Activated naive CD4-positive, alpha-beta T cell treated with anti-CD3 and anti-CD28 coated beads for 36 hours (primary cell): ENCODE measurements at places on chromosomes 6 and 20.
A peak's percentile ranks its signal among the peaks of the same experiment; 100 is the strongest.

DNA sequence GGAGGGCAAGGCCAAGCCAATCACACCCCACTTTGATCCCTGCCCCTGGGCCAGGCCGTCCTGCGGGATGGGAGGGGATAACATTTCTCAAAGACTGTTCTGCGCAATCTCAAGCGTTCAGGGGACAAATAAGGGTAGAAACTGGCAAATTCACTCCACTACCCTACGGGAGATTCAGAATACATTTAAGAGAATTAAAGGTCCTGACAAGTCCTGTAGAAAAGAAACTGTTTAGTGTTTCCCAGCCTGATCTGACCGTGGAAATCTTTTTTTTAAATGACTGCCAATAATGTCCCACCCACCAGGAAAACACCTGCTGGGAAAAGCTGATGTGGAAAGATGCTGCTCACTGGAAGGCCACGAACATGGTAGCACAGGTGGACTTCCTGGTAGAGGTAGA is 140.6 kb upstream of the RNF24 start:
- DNase-seq, result no peak

- DNase-seq, result no peak
These were observed 18.1 kb upstream of the ZBP1 start for GRCh38 chr20:57638173-57638894.

DNA sequence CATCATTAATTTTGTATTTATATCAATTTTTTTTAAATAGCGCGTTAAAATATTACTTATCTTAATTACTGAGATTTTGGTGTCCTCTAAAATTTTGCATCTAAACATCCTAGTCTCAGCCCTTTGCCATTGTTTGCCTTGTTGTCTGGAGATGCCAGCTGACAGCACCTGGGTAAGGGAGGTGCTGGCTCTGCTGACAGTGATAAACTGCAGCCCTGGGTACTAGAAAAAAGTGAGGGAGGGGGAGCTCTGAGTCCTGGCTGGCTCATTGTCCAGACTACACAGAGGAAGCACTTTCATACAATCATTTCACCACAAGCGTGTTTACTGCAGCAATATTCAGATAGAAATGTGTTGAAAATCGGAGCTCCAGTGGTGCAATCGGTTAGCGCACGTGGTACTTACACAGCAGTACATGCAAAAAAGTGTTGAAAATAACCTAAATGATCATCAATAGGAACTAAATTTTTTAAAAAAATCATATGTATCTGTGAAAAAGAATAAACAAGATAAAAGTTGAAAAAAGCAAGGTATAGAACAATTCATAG is 18.5 kb upstream of the UBR2 start:
- DNase-seq, result no peak

GRCh38 chr6:35059596-35060345 is 81.4 kb downstream of the TCP11 start:
- DNase-seq, result no peak

- DNase-seq, result no peak
These were observed 1230.3 kb upstream of the CITED2 start for GRCh38 chr6:140604786-140605185.

GRCh38 chr6:160442151-160442550 is 94.0 kb downstream of the SLC22A3 start:
- no peak for DNase-seq

- DNase-seq, result no peak
These were observed 242.6 kb upstream of the SOX4 start for GRCh38 chr6:21350926-21351325.

- DNase-seq, result no peak
These were observed 18.9 kb downstream of the KLHL31 start for GRCh38 chr6:53646606-53647005.

GRCh38 chr6:9455864-9456658 is 958.8 kb downstream of the TFAP2A start:
- DNase-seq, result no peak

DNA sequence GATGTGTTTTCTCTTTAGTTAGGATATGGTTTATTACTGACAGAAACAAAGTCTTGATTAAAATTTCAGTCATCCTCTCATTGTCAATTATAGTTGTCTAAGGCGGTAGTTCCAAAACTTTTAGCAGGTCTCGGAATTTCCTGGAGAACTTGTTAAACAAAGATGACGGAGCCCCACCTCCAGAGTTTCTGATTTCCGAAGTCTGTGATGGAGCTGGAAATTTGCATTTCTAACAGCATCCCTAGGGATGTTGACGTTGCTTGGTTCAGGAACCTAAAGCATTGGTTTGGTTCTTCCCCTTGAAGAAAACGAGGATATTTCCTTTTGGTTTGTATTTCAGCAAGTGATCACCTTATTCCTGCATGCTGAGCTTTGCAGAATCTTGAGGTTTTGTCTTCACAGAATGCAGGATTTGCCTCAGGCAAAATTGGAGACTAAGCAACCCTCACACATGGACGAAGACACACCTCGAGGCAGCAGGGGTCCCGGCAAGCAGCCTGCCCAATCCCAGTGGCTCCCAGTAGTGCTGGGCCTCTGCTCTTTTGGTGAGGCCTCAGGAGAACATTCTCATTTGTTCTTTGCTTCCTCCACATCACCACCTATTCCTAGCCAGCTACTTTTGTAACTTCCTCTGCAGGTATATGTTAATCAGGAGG is 187.1 kb upstream of the PHACTR1 start:
- no peak for DNase-seq

- no peak for DNase-seq
These were observed 23.8 kb downstream of the SLCO4A1 start for GRCh38 chr20:62665826-62666735.

- DNase-seq, result no peak
These were observed 29.0 kb upstream of the SCUBE3 start for GRCh38 chr6:35184580-35185301.

- DNase-seq, result no peak
These were observed 73.1 kb downstream of the QKI start for GRCh38 chr6:163487606-163488005.

DNA sequence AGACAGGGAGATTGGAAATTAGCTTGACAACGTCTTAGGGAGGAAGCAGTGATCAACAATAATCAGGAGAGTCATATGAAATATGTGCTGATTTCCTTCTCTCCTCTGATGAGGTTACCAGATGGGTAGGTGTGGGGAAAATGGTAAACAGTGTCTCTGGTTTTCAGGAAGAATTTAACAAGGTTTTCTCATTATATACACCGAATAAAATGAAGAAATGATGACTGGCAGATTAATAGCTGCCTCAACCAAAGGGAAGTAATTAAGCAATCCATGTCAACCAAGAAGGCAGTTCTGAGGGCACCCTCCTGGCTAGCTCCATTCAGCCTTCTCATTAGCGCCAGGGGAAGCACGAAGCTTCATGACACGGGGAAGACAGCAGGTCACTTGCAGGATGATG is 12.7 kb upstream of the RAMACL start:
- no peak for DNase-seq

- DNase-seq, result no peak
These were observed 6.9 kb downstream of the SESN1 start for GRCh38 chr6:109087661-109088264.

DNA sequence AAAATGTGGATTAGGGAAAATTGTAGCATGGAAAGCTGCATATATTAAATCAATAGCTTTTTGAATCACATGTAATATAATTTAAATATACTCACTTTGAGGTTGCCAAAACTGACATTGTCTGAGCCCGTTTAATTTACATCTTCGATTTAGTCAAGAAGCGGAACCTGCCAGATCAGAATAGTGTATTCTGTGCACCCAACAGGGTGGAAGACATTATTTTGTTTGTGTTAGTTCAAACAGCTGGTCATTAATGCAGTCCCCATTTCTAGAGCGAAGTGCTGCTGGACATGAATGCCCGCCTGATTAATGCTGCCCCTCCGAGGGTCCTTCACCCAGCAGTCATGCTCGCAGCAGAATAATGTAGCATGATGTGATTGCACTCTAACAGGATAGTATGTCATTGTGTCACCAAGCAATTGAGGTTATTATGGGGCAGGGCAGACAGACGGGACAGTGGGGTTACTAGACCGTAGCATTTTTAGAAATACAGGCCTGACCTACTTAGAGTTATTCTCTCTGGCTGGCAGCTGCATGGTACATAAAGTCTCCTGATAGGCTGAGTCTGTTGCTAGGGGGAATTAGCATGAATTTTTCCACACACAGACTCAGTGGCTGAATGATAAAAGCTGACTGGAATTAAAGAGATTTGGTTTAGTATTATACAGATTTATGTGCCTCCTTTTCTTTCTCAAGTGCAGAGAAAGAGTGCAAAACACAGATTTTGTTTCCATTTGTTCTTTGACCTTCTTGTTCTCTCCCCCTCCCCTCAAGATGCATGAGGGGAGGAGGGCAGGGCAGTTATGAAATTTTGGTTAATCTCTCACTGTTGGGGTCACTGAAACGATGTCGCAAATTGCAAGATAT is 147.1 kb downstream of the PRL start:
- DNase-seq, result no peak

DNA sequence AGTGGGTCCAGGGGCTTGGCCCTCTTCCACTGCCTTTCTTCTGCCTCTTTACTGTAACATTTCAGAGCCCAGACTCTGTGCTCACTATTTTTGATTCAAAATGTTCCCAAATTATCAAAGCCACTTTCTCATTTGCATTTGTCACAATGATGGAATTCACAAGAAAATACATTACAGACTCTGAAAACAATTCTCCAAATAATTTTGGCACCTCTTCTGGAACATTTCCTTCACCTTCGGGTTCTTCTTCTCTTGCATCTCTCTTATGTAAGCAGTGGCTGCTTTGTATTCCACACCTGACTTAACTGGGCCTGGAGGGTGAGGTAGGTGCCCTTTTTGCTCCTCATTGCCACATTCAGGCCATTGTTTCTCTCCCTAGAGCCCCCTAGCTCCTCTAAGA is 30.0 kb downstream of the ZNF184 start:
- DNase-seq, result no peak

DNA sequence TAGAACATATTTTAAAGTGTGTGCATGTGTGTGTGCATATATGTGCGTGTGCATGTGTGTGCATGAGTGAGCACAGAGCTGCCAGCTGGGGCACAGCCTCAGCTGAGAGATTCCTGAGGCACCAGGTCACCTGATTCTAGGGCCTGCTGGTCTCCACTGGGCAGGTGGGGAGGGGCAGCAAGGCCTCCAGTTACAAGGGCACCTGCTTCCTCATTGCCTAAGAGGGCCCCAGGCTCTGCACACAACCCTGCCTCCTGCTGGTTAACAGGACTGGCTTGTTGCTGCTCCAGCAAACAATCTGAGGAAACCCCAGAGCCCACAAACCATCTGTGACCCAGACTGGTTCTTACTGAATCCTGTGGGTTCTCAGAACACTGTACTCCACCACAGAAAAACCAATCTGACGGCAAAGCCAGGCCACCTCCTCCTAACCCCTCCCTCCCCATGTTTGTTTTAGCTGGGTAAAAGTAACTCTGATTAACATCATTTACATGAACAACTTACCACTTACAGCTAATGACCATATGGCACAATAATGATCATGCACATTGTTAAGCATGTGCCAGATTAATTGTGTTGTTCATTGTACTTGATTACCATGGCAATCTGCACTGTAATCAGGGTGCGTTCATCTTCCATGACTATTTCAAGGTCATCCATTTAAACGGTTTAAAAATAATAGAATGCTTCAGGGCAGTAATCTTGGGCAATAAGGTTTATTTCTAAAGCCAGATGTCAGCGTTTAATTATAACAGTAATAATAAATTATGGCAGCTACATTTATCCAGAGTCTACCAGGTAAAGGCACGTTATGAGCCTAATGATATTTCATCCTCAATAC is 23.1 kb upstream of the UBE2J1 start:
- DNase-seq, result peak; percentile 63

- no peak for DNase-seq
These were observed 21.4 kb upstream of the CARMIL1 start for GRCh38 chr6:25257686-25258348.

- no peak for DNase-seq
These were observed 66.5 kb downstream of the ILRUN start for GRCh38 chr6:34630040-34630439.

DNA sequence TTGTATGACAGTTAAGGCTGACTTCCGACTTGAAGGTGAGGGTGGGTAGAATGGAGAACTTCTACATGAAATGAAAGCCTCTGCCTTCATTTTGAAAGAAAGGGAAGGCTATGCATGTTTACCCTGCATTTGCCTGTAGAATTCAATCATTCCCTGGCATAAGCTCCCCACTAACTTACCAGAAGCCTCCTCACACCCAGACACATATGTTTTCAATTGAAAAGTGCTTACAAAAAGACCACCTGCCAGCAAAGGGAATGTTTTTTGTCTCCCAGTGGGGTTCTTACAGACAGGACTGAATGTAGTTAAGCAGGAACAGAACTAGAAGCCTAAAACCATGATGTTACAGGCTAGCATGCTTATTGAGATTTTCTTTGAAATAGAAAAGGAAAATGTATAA is 392.1 kb upstream of the HSF2 start:
- no peak for DNase-seq

- no peak for DNase-seq
These were observed 282.8 kb downstream of the TFAP2C start for GRCh38 chr20:56911946-56912345.

DNA sequence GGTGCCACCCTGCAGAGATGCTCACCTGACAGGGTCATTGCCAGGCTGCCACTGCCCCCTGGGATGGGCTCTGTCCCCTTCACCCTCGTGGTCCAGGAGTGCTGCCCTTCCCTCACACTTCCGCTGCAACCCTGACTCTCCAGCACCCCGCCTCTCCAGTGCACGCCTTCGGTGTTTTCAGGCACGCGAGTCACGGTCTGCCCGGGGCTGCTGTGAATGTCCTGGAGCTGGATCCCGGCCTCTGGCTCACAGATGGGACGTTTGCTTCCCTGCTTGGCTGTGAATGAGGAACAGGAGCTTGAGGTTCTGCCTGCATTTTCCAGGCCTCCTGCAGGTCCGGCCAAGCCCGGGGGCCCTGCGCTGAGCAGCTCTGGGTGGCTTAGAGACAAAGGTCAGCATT is 343.4 kb downstream of the SMOC2 start:
- DNase-seq, result no peak

- peak; percentile 50 for DNase-seq
These were observed 28.5 kb downstream of the BACH2 start for GRCh38 chr6:90268178-90268577.

GRCh38 chr6:170062209-170062914 is 228.5 kb downstream of the DLL1 start:
- no peak for DNase-seq

DNA sequence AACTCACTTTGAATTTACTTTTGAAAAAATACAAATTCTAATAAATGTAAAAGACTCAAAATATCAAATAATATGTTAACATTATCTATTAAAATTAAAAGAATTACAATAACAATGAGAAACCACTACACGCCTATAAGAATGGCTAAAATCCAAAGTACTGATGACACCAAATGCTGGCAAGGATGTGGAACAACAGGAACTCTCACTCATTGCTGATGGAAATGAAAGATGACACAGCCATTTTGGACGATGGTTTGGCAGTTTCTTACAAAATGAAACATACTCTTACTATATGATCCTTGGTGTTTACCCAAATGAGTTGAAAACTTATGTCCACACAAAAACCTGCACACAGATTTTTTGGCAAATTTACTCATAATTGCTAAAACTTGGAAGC is 15.6 kb upstream of the STX11 start:
- DNase-seq, result no peak

- DNase-seq, result no peak
These were observed 106.1 kb downstream of the CEBPB start for GRCh38 chr20:50296450-50297375.
